Glutamatergic neuron (in vitro differentiated cells): ENCODE measurements at places on chromosomes 6 and 20. TPM values are rescaled to one million over a fixed set of nuclear protein-coding genes. Genes with fewer than 3 reads are reported as not detected.

The DPPA5 gene
- not detected for total RNA-seq

The ADGRF1 gene
- not detected for total RNA-seq

- DNase-seq = no peak
Observed at GRCh38 chr6:77879527-77879926, 226.7 kb downstream of the MEI4 start.

DNA sequence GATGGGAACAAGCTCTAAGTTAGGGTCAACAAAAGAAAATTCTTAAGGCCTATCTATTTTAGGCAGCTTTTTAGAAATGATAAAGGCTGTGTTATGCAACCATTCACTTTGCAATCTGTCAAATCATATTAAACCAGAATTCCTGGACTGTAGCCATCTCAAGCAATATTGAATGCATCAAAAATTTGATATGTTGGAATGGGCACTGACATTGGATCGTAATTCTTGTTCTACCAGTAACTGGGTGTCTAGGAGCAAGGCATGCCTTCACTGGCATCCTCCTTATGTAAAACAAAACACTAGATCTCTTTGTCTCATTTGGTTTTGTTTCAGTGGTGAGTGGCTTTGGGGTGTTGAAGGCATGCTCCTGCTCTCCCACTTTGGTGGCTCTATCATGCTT is 145.6 kb downstream of the JARID2 start:
- no peak for DNase-seq

DNA sequence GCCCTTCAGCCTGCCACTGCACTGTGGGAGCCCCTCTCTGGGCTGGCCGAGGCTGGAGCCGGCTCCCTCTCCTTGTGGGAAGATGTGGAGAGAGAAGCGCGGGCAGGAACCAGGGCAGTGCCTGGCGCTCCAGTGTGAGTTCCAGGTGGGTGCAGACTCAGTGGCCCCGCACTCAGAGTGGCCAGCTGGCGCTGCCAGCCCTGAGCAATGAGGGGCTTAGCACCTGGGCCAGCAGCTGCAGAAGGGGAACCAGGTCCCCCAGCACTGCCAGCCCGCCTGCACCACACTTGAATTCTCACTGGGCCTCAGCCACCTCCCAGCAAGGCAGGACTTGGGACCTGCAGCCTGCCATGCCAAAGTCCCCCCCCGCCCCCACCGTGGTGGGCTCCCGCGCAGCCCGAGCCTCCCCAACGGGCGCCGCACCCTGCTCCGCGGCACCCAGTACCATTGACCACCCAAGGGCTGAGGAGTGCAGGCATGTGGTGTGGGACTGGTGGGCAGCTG is 205.9 kb downstream of the CLVS2 start:
- DNase-seq = no peak

DNA sequence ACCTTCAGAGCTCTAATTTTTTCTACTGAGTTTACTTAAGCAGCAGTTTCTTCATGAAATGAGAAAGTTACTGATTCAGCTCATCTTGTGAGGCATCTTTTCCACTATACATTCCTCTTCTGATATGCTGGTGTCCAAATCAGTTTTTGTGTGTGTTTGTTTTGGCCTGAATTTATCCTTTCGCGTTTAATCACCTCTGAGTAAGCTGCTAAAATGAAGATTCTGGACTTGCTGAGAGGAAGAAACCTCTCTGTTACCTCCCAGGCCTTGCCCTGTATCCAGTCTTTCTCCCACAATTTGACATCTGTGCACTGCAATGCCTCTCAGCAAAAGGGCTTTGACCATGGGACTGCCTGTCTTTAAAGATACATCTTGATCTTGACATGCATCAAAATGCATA is 536.2 kb upstream of the NRSN1 start:
- no peak for DNase-seq

DNA sequence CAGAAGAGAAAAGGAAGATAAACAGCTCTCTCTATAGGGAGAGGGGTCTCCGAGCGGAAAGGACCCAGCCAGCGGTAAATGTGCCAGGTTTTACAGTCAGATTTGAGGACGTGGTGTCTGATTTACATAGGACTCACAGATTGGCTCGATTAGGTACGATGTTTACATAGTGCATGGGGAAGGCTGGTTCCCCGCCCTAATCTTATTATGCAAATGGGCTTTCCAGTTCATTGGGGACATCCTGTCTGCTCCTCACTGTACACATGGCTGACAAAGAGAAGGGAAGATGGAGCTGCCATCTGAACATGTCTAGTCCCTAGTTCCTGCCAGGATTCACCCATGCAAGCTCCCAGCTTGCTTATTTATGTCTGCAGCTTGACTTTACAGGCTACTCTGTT is 119.9 kb downstream of the RNF144B start:
- DNase-seq = no peak

DNA sequence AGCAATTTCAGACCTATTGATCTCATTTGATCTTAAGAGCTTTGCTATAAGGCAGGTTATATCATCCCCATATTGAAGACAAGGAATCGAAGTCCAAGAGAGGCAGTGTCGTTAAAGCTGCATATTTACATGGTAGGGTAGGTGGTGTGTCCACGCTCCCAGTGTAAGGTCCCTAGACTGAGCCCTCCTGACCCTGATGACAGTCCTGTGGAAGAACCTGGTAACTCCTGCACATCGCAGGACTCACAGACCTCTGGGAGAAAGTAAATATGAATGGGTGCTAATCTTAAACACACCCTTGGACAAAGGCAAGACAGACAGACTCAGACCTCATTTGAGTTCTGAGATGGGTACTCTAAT is 602 bp upstream of the HLA-DPB1 start:
- DNase-seq = no peak
